ENCODE measurements at places on chromosomes 16 and 17. TPM values are rescaled to one million over a fixed set of nuclear protein-coding genes. Genes with fewer than 3 reads are reported as not detected.
A peak's percentile ranks its signal among the peaks of the same experiment; 100 is the strongest.

The SSTR5 gene
- total RNA-seq = not detected

The HOXB13 gene
- not detected for total RNA-seq

The RAB37 gene
- total RNA-seq = 1.8 TPM

The FBXW10B gene
- total RNA-seq = 11.1 TPM

DNA sequence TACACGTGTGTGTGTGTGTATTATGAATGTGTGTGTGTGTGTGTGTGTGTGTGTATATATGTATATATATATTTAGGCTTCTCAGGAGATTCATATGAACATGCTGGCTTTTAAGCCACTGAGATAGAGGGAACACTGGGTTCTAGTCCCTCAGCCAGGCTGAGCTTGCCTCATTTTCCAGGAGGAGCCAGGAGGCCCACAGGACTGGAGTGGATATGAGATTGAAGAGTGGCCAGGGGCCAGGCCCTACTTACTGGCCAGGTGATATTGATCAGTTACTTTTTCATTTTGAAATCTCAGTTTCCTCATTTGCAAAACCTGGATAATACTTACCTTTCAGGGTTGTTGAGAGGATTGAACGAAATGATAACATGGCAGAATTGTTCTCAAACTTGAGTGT, 5.8 kb downstream of the PCTP start:
- no peak overlapping the region for H3K27ac ChIP-seq
- H3K4me3 ChIP-seq = no peak overlapping the region
- H3K36me3 ChIP-seq = no peaks in the 10 kb centered on the region
- no peak for DNase-seq
- no peaks in the 10 kb centered on the region for H3K27me3 ChIP-seq
- peaks cover 26% of the 10 kb centered on the region for H3K4me1 ChIP-seq

- peak overlapping the region; percentile 95 for H3K27ac ChIP-seq
- H3K4me3 ChIP-seq = peak overlapping the region; percentile 48
- no peaks in the 10 kb centered on the region for H3K27me3 ChIP-seq
Observed at GRCh38 chr17:39688475-39688835, 598 bp upstream of the PGAP3 start.

DNA sequence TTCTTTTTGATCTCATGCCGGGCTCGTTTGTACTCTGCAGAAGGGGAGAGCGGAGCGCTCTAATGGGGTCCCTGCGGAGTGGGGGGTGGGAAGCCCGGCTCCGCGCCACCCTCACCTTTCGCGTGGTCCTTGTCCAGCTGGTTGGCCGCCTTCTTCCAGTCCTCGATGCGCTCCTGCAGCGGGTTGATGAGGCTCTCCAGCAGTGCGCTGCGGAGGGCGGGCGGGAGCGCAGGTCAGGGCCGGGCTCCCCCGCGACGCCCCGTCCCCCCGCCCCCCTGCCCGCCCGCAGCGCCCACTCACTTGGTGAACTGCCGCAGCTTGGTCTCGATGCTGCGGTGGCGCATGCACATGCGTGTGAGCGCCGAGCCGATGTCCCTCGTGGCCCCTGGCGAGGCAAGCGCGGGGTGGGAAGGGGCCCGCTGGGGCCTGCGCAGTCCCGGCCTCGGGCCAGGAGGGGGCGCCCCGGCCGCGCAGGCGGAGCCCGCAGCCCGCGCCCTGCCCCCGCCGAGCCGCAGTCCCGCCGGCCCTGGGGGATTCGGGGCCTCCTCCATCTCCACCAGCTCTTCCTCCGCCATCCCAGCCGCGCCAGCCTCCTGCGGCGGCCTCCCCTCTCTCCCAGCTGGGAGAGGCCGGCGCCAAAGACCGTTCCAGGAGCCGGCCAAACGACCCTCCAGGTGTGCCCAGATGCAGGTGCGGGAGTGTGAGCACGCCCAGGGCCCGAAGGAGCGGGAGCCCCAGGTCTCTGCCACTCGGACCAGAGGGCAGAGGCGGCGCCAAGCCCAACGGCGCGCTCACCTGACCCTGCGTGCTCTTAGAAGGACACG, 6.0 kb downstream of the MTSS2 start:
- H3K4me3 ChIP-seq = no peak overlapping the region
- H3K4me1 ChIP-seq = peaks cover 17% of the 10 kb centered on the region
- peaks cover 45% of the 10 kb centered on the region for H3K36me3 ChIP-seq

The AURKB gene
- total RNA-seq = not detected

The TPPP3 gene
- 2.3 TPM for total RNA-seq

The KRTAP4-11 gene
- total RNA-seq = not detected

GRCh38 chr16:86346034-86346433, 164.3 kb upstream of the FOXF1 start:
- H3K36me3 ChIP-seq = no peaks in the 10 kb centered on the region
- peaks cover 13% of the 10 kb centered on the region for H3K4me1 ChIP-seq
- no peak overlapping the region for H3K27ac ChIP-seq
- DNase-seq = no peak
- no peaks in the 10 kb centered on the region for H3K27me3 ChIP-seq

The CCDC200 gene
- not detected for total RNA-seq

GRCh38 chr16:35798885-35799426, 2339.5 kb downstream of the TP53TG3F start:
- DNase-seq = no peak
- H3K4me3 ChIP-seq = no peak overlapping the region
- H3K36me3 ChIP-seq = no peaks in the 10 kb centered on the region
- H3K27me3 ChIP-seq = no peaks in the 10 kb centered on the region

DNA sequence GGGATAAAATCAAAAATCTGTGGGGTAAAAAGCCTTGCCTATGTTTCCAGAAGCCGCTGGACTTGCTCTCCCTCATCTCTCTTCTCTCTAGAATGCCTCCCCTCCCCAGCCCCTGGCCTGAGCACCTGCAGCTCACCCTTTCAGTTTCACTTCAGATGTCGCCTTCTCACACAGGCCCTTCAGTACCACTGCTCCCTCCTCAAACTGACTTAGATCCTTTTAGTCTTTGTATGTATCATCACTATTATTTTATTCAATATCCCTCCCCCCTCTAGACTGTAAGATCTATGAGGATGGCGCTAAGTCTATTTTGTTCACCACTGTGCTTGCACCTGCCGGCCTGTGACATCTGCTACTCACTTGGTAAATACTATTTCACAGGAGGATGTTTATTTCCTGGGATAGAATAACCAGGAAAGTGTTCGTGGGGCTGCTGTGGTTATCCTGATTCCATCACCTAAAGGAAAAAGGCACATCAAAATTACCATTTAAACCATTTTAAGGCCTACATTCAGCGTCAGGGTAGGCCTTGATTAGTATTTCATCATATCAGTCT, 122.3 kb downstream of the MRTFB start:
- peaks cover 22% of the 10 kb centered on the region for H3K4me1 ChIP-seq
- DNase-seq = peak; percentile 73
- H3K4me3 ChIP-seq = no peak overlapping the region
- peak overlapping the region; percentile 59 for H3K27ac ChIP-seq
- no peaks in the 10 kb centered on the region for H3K36me3 ChIP-seq
- no peaks in the 10 kb centered on the region for H3K27me3 ChIP-seq

DNA sequence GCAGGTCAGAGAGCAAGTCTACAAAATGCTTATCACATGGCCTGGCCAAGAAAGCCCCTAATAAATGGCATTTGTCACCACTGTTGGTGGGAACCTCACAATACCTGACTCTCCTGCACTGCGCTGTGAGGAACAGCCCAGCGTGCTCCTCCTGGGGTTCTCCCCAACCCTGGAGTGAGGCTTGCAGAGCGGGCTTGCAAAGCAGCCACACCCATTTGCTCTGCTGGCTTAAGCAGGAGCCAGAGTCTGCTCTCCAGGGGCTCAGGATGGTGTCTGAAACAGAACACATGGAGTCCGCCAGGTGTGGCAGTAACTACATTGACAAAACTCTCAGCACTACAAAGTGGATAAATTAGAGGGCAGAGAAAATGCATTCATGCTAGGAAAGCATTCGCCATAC, 331.0 kb upstream of the CCL2 start:
- no peaks in the 10 kb centered on the region for H3K36me3 ChIP-seq
- H3K4me1 ChIP-seq = no peaks in the 10 kb centered on the region
- DNase-seq = no peak
- no peak overlapping the region for H3K27ac ChIP-seq
- no peak overlapping the region for H3K4me3 ChIP-seq

GRCh38 chr16:2720719-2721633, 952 bp upstream of the PRSS27 start:
- peak overlapping the region; percentile 10 for H3K27ac ChIP-seq
- H3K27me3 ChIP-seq = no peaks in the 10 kb centered on the region
- peak overlapping the region; percentile 52 for H3K4me3 ChIP-seq
- DNase-seq = peak; percentile 79
- peaks cover 4% of the 10 kb centered on the region for H3K4me1 ChIP-seq

- no peak overlapping the region for H3K4me3 ChIP-seq
- no peak overlapping the region for H3K27ac ChIP-seq
- DNase-seq = no peak
- H3K4me1 ChIP-seq = peaks cover 29% of the 10 kb centered on the region
- no peaks in the 10 kb centered on the region for H3K27me3 ChIP-seq
Observed at GRCh38 chr16:85753559-85753958, 2.7 kb upstream of the C16orf74 start.

The G6PC1 gene
- total RNA-seq = not detected

- H3K4me1 ChIP-seq = peaks cover 14% of the 10 kb centered on the region
- H3K27me3 ChIP-seq = no peaks in the 10 kb centered on the region
Observed at GRCh38 chr17:77963441-77963840, 4.9 kb downstream of the TNRC6C start.

The RAB40C gene
- total RNA-seq = 18.5 TPM

- H3K4me3 ChIP-seq = no peak overlapping the region
- DNase-seq = no peak
- H3K27me3 ChIP-seq = no peaks in the 10 kb centered on the region
Observed at GRCh38 chr17:66849851-66850580, 15.1 kb downstream of the CACNG5 start.

GRCh38 chr17:57569021-57569420, 176.1 kb downstream of the CCDC182 start:
- no peak for DNase-seq
- H3K4me3 ChIP-seq = no peak overlapping the region
- H3K27ac ChIP-seq = no peak overlapping the region

- H3K27ac ChIP-seq = no peak overlapping the region
- no peaks in the 10 kb centered on the region for H3K4me1 ChIP-seq
- no peaks in the 10 kb centered on the region for H3K27me3 ChIP-seq
- H3K36me3 ChIP-seq = no peaks in the 10 kb centered on the region
- DNase-seq = no peak
Observed at GRCh38 chr17:11097121-11097520, 143.9 kb upstream of the SHISA6 start.

DNA sequence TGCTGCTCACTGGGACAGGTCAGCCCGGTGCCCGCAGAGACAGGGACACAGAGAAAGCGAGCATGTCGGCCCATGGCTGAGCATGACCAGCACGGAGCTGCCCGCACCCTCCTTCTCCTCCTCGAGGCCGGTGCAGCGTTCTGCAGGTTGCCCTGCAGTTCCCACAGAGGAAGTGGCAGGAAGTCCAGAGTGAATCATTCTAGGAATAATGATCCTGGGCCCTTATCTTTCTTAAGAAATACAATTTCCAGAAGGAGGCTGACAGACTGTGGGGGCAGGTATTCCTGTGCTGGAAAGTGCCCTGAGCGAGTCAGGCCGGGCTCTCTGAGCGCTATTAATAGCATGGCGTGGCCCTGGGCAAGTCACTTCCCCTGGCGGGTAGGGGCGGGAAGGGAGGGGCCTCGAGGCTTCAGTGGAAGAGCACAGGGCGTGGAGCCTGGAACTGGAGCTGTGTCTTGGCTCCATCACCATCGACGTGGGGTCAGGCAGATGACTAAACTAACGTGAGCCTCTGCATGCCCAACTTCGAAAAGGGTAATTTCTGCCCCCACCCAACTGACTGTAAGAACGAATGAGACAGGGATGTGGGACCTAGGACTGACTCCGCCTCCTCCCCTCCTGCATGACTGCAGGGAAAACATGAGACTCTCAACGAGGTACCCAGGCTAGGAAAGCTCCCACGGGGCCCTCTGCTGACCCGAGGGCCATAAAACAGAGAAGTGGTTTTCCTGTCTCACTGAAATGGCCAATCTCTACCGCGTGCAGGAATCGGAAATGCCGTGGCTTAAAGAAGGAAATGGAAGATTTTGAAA, 9.8 kb downstream of the TMEM204 start:
- H3K4me1 ChIP-seq = peaks cover 52% of the 10 kb centered on the region
- H3K27ac ChIP-seq = peak overlapping the region; percentile 51
- H3K4me3 ChIP-seq = no peak overlapping the region
- DNase-seq = peak; percentile 51

DNA sequence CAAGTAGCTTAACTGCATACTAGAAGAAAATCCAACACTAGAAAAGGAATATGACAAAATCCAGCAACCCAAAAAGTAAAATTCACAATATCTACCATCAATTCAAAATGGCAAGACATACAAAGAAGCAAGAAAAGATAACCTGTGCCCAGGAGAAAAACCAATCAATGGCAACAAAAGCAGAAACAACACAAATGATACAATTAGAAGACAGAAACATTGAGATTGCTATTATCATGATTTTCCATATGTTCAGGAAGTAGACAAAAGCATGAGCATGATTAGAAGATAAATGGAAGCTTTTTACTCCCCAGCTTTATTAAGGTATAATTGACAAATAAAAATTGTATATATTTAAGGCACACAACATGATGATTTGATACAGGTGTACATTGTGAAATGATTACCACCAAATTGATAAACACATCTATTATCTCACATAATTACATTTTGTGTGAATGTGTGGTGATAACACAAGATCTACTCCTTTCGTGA, 117.3 kb downstream of the CA10 start:
- H3K27me3 ChIP-seq = no peaks in the 10 kb centered on the region
- no peak overlapping the region for H3K27ac ChIP-seq
- H3K4me1 ChIP-seq = no peaks in the 10 kb centered on the region
- H3K36me3 ChIP-seq = no peaks in the 10 kb centered on the region

All from thyroid gland (tissue), 4 donors.